ENCODE measurements at places on chromosomes 11 and 22.
A peak's percentile ranks its signal among the peaks of the same experiment; 100 is the strongest.

DNA sequence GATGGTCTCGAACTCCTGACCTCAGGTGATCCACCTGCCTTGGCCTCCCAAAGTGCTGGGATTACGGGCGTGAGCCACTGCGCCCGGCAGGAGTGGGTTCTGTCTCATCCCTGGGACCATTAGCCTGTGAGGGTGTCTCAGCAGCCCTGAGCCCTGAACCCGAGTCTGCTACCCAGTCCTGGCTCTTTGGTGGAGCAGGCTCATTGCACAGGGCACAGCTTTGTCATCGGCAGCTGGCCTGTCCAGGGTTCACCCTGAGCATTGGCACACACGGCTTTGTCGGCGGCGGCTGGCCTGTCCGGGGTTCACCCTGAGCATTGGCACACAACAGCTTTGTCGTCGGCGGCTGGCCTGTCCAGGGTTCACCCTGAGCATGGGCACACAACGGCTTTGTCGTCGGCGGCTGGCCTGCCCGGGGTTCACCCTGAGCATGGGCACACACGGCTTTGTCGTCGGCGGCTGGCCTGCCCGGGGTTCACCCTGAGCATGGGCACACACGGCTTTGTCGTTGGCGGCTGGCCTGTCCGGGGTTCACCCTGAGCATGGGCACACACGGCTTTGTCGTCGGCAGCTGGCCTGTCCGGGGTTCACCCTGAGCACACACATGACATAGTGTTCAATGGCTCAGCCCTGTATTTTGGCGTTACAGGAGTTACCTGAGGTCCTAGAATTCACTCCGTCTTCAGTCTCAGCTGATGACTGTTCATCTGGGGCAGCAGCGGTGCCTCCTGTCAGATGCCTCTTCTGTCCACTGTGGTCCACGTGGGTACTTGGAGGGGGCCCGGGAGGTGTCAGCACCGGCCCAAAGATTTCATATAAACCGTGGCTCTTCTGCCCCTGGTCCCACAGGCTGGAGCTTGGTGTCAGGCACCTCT lies 1082.5 kb downstream of the BRD1 start:
- no peak overlapping the region for H3K27ac ChIP-seq
- no peaks in the 10 kb centered on the region for H3K4me1 ChIP-seq
- no peak for DNase-seq
- H3K27me3 ChIP-seq: no peaks in the 10 kb centered on the region
- no peaks in the 10 kb centered on the region for H3K36me3 ChIP-seq

- 0 out of 2 replicates have a peak, but pooled peaks cover 4% of the 10 kb centered on the region for H3K27me3 ChIP-seq
- H3K27ac ChIP-seq: no peak overlapping the region
- H3K36me3 ChIP-seq: no peaks in the 10 kb centered on the region
- H3K4me1 ChIP-seq: peaks cover 4% of the 10 kb centered on the region
- no peak for DNase-seq
These were observed 89.7 kb upstream of the SHANK2 start for GRCh38 chr11:71342116-71342515.

DNA sequence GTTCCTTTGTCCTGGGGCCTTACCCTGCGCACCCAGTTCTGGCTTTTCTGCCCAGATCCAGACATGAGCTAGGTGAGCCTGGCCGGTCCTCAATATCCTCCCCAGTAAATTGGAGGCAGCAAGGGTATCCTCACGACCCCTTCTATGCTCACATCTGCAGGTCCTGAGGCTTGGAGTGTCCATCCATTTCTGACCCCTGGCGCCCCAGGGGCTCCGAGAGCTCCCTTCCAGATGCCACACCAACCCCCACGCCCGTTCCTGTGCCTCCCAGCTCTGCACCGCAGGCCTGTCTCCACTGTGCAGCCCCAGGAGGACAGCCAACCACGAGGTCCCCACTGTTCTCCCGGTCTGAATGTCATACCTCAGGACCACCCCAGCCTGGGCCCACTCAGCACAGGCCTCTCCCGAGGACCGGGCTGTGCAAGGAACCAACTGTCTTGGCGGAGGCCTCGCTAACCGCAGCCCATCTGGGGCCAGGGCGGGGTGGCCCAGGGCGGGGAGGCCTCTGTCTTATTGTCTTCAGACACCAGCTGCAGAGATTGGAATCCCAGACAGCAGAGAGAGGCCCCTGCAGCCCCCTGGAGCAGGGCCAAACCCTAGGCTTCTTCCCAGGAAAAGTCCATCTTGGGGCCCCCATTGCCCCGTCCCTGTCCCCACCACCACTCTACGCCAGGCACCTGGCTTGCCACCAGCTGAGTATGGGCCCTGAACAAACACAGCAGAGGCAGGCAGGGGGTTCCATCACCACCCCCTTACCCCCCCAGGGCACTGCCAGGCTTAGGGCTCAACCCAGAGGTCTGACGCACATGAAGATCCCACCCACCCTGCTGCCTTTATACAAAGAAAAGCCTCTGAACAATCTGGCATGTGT lies 39.3 kb downstream of the ALX4 start:
- no peak overlapping the region for H3K4me3 ChIP-seq
- no peaks in the 10 kb centered on the region for H3K27me3 ChIP-seq
- no peaks in the 10 kb centered on the region for H3K4me1 ChIP-seq
- no peaks in the 10 kb centered on the region for H3K36me3 ChIP-seq
- DNase-seq: no peak

GRCh38 chr22:32904044-32904443 lies 102.5 kb downstream of the TIMP3 start:
- no peak overlapping the region for H3K27ac ChIP-seq
- no peaks in the 10 kb centered on the region for H3K4me1 ChIP-seq
- H3K27me3 ChIP-seq: no peaks in the 10 kb centered on the region
- peak; percentile 2 for DNase-seq

- no peak overlapping the region for H3K4me3 ChIP-seq
- H3K27me3 ChIP-seq: no peaks in the 10 kb centered on the region
- no peak overlapping the region for H3K27ac ChIP-seq
- H3K4me1 ChIP-seq: peaks cover 5% of the 10 kb centered on the region
- DNase-seq: no peak
These were observed 25.3 kb upstream of the DDX17 start for GRCh38 chr22:38531251-38531938.

DNA sequence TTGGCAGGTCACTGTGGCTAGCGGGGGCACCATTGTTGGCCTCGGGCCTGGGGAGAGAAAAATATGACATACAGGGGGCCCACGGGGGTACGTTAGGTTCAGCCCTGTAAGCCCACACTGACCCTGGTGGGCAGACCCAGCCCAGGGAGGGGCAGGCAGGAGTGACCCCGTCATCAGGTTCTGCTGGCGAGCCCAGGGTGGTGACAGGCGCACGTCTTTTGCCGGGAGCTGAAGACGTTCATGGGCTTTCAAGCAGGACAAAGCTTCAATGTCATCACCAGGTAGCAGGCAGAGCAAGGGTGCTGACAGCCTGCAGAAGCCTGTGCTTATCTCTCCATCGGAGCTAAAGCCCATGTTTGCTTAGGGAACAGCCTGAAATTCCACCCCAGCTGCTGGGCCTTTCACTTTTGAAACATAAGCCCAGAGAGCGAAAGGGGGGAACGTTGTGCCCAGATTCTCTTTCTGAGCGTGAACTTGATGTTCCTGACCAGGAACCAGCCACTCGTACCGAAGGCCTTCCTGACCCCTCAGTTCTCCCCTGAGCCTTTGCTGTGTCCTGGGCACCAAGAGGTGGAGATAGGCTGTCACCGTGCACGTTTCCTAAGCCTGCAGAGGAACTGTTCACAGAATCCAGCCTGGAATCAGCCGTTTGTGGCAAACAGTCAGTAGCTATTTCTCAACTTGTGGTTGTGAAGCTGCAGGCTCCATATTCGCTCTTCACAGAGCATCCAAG lies 74.0 kb upstream of the ATXN10 start:
- no peaks in the 10 kb centered on the region for H3K27me3 ChIP-seq
- DNase-seq: peak; percentile 22
- no peaks in the 10 kb centered on the region for H3K36me3 ChIP-seq
- no peak overlapping the region for H3K4me3 ChIP-seq
- H3K27ac ChIP-seq: no peak overlapping the region
- H3K4me1 ChIP-seq: no peaks in the 10 kb centered on the region

DNA sequence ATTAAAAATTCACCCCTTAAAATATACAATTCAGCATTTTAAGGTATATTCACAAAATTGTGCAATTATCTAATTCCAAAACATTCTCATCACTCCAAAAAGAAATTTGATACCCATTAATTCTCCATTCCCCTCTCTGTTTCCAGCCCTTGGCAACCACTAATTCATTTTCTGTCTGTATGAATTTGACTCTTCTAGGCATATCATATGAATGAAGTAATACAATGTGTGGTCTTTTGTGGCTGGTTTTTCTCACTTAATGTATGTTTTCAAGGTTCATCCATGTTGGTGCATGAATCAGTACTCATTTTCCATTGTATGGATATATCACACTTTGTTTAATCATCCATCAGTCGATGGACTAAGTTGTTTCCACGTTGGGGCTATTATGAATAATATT lies 29.0 kb upstream of the ACCSL start:
- no peak overlapping the region for H3K4me3 ChIP-seq
- no peaks in the 10 kb centered on the region for H3K27me3 ChIP-seq

GRCh38 chr11:23856654-23857053 lies 640.2 kb upstream of the LUZP2 start:
- no peaks in the 10 kb centered on the region for H3K36me3 ChIP-seq
- no peaks in the 10 kb centered on the region for H3K4me1 ChIP-seq
- DNase-seq: peak; percentile 8
- H3K27ac ChIP-seq: no peak overlapping the region

- H3K27me3 ChIP-seq: no peaks in the 10 kb centered on the region
- H3K36me3 ChIP-seq: no peaks in the 10 kb centered on the region
- H3K4me3 ChIP-seq: no peak overlapping the region
These were observed 1086.1 kb downstream of the BRD1 start for GRCh38 chr22:48741540-48741939.

GRCh38 chr11:57536947-57537619 lies at the start of gene SMTNL1:
Gene SMTNL1 (plus strand): TSS chr11:57537595. CDS start chr11:57542643, 5,048 bp downstream.
- no peak within 1 kb of the TSS for H3K27ac ChIP-seq
- H3K36me3 ChIP-seq: no peaks in the 10 kb centered on the region
- H3K4me1 ChIP-seq: no peaks in the 10 kb centered on the region
- no peaks in the 10 kb centered on the region for H3K27me3 ChIP-seq

DNA sequence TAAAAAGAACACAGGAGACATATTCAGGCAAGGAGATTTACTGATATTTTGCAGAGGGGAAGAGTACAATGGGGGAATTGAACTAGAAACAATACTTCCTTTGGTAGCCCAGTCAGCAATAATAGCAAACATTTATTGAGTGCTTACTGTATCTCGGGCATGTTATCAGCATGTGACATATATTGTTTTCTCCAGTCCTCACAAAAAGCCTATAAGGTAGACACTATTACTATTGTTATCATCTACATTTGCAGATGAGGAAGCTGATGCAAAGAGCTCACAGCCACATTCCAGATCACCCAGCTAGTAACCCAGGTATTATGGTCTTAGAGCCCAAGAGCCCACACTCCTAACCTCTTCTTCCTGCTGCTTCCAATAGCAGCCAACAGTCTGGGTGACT lies 27.9 kb downstream of the NAV2 start:
- no peak overlapping the region for H3K4me3 ChIP-seq
- no peak overlapping the region for H3K27ac ChIP-seq
- no peaks in the 10 kb centered on the region for H3K36me3 ChIP-seq
- DNase-seq: no peak
- H3K4me1 ChIP-seq: 0 out of 2 replicates have a peak, but pooled peaks cover 10% of the 10 kb centered on the region

GRCh38 chr11:81092522-81092921 lies 1641.1 kb downstream of the FAM181B start:
- no peaks in the 10 kb centered on the region for H3K4me1 ChIP-seq
- DNase-seq: no peak
- no peak overlapping the region for H3K27ac ChIP-seq

DNA sequence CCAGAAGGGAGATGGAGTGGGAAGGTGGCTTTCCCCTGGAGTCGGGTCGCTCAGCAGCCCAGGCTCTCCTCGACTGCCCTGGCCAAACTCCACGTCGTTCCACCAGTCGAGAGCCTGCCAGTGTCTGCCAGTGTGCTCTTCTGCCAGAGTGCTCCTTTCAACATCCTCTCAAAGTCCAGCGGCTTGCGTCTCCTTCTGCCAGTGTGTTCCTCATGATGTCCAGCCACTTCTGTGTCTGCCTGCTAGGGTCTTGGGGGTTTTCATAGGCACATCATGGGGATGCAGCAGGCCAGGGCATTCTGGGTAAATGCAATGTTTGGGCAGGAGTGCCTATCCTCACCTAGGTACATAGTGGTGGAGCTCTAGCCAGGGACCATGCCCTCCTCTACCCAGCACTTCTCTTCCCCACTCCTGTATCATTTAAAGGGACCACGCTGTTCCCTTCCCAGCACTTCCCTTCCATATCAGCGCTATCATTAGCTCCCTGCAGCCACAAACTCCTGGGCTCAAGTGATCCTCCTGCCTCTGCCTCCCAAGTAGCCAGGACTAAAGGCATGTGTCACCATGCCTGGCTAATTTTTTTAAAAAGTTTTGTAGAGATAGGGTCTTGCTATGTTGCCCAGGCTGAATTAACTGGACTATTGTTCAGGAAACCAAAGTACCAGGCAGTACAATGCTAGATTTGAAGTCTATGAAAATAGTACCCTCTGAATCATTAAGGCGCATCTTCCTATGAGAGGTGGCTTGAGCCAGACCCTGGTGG lies 62.9 kb upstream of the CLDN5 start:
- H3K4me3 ChIP-seq: no peak overlapping the region
- no peak overlapping the region for H3K27ac ChIP-seq
- no peak for DNase-seq

GRCh38 chr11:64996710-64997380 lies at the start of gene BATF2:
Gene BATF2 (minus strand): TSS chr11:64996971. CDS start chr11:64996914, 57 bp downstream.
- DNase-seq: peak; percentile 61
- no peak within 1 kb of the TSS for H3K27ac ChIP-seq
- H3K36me3 ChIP-seq: no peaks in the 10 kb centered on the region
- no peaks in the 10 kb centered on the region for H3K27me3 ChIP-seq

DNA sequence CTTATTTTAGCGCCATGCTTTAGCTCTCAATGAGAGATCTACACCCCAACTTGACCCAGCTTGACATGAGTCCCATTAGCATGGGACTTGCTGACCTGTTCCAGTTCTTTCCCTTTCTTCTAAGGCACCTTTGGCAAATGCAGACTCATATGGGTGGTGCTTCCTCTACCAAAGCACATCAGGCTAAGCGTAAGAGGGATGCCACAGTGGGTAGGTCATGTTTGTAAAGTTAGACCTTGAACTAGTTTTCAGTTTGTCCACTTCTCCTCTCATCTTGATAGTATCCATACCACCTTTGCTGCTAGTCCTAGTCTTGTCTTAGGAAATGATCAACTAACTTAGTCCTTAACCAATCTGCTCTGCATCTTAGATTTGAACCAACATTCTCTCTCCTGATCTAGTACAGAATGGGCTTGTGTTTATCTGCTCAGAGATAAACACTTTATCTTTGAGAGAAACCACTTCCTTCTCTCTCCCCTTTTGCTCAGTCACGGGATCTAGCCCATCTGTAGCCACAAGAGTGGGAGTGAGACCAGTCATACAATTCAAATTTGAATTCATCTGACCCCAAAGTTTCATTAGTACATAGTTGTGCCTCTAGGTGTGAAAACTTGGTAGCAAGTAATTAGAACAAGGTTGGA lies 72.1 kb upstream of the CD44 start:
- H3K36me3 ChIP-seq: no peaks in the 10 kb centered on the region
- no peak overlapping the region for H3K27ac ChIP-seq
- H3K4me3 ChIP-seq: no peak overlapping the region
- H3K27me3 ChIP-seq: no peaks in the 10 kb centered on the region
- H3K4me1 ChIP-seq: peaks cover 7% of the 10 kb centered on the region
- no peak for DNase-seq
